Left cardiac atrium (tissue), 4 donors: ENCODE measurements at places on chromosomes 2 and 18. TPM values are rescaled to one million over a fixed set of nuclear protein-coding genes. Genes with fewer than 3 reads are reported as not detected.

GRCh38 chr2:205235434-205235833, 446.9 kb upstream of the NRP2 start:
- DNase-seq: no peak

The LYG2 gene
- total RNA-seq: not detected

DNA sequence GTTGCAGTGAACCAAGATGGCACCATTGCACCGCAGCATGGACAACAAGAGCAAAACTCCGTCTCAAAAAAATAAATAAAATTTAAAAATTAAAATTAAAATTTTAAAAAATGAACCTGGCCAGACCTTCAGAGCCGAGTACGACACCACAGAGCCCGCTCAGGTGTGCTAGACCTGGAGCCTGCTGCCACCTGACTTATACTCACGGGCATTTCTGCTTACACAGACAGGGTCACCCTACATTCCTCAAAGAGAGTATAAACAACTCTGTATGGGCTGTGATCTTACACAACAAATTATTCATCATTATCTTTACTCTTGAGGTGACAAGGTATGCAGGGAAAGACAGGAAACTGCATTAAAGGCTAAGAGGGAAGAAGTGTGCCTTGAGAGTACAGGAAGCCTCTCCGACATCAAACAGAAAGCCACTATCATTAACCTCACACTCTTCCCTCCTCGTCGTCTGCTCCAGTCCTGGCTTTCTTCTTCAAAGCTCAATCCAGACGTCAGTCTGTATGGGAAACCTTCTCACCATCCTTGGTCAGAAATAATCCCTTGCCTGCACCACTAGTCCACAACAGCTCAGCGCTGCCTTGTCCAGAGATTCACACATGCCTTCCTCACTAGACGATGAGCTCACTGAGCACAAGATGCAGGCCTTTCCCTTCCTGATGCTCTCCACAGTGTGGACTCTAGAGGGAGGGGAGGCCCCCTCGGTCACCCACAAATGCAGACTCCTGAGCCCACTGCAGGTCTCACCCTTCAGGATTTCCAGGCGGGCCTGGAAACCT, 56.2 kb downstream of the UXS1 start:
- no peak for DNase-seq

- no peak for DNase-seq
Measured at GRCh38 chr2:178296394-178297090, 102.2 kb downstream of the OSBPL6 start.

DNA sequence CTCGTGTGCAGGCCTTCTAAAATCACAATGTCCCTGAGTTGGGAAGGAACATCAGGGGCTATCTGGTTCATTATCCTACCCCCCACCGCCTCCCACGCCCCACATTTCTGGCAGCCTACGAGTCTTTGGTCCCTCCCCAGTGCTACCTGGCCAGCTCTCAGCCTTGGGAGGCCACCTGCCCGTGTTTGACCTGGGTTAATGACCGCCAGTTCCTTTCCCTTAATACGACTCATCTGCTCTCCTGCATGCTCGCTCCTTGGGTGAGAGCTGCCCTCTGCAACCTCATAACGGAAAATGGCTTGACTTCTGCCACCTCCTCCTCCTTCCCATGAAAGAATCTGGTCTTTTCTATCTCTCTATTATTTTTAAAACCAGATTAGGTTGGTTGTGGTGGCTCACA, 112.5 kb downstream of the NEDD4L start:
- DNase-seq: no peak

- DNase-seq: no peak
Measured at GRCh38 chr2:242004902-242005230, 135.3 kb downstream of the RTP5 start.

The RUFY4 gene
- not detected for total RNA-seq

DNA sequence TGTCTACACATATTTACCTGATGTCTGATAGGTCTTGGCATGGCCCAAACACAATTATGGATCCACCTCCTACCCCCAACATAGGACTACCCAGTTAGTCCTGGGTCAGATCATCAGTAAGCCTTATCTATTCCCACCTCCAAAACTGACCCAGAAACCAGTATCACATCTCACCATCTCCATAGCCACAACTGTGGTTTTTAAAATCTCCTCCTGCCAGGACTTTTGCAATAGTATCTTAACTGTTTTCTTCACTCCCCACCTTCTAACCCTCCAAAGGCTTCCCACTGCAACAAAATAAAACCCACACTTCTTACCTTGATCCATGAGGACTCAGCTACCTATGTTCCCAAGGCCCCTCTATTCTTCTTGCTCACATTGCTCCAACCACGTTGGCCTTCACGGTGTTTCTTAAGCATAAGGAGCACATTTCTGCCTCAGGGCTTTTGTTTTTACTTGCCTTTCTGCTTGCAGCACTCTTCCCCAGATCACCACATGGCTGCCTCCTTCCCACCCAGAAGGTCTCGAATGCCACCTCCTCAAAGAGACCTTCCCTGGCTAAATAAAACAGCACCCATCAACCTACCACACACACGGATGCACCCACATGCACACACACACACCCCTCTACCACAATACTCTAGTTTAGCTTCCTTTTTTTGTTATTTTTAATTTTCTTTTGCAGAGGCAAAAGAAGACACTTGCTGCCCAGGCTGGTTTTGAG, 125.9 kb upstream of the SLC1A4 start:
- no peak for DNase-seq

The PRKAG3 gene
- 0.10 TPM for total RNA-seq

DNA sequence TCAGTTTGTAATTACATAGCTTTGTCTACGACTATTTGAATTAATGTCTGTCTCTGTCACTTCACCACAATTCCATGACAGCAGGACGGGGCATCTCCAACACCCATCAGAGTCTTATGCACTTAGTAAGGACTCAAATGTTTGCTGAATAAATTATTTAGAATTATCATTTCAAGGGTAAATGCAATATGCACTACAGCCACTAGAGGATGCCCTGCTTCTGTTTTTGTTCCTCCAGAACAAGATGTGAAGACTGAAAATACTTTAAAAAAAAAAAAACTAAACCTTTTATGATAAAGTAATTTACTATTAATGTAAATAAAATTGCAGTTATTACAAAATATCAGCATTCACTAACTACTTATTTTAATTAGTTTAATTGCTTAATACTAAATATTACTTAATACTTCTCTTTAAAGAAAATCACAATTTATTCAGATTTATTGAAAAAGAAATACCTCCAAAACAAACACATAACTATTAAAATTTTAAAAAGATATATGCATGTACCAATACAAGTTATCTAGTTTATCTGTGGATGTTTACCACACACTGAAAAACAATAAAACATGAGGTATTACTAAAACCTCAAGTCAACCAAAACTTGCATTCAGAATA, 3.2 kb downstream of the PIGN start:
- no peak for DNase-seq

GRCh38 chr2:189382668-189383067, 58.6 kb upstream of the WDR75 start:
- DNase-seq: no peak

GRCh38 chr2:563512-563911, 113.7 kb downstream of the TMEM18 start:
- DNase-seq: no peak

DNA sequence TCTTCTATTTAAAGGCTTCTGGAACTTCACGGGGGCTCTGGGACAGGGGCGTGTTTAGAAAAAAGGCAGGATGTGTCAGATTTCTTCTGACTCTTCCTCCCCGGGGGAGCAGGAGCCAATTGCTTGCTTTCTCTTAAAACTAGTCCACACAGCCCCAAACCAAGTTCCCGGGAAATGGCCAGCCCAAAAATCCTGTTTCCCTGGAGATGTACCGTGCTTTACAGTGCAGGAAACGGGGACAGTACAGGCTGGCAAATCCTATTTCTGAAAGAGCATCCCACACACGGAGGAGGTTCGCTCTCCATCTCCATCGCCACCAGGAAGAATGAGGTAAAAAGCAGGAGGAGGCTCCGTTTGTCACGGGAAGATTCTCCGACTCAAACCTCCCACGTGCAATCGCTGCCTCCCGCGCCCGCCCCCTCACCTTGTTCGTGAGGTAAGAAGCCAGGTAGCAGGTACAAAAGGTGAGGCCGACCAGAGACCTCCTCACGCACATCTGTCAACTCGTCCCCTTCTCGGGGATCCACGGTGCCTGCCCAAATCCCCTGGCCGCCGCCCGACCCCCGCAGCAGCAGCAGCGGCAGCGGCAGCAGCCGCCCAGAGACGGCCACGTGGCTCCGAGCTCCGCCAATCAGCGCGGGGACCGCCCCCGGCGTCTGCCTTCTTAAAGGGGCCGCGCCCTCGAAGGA, 15.6 kb upstream of the RIOK3 start:
- peak; percentile 89 for DNase-seq

DNA sequence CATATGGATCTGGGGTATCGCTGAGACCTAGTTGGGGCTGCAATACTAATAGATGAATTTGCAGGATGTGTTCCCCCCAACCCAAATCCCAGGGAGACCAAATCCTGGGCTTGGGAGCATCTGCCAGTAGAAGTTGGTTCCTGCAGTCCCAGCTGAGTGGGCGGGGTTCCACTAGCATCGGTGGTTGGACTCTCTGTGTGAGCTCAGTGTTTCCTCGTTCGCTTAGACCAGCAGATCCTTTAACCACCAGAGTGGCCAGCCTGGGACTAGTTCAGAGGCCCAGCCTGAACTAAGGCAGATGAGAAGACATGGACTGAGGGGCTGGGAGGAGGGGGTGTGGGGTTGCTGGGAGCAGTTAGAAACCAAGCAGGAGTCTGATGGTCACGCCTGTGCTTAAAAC, 40.7 kb downstream of the PCARE start:
- no peak for DNase-seq

- no peak for DNase-seq
Measured at GRCh38 chr2:71191570-71191943, 35.3 kb downstream of the PAIP2B start.

DNA sequence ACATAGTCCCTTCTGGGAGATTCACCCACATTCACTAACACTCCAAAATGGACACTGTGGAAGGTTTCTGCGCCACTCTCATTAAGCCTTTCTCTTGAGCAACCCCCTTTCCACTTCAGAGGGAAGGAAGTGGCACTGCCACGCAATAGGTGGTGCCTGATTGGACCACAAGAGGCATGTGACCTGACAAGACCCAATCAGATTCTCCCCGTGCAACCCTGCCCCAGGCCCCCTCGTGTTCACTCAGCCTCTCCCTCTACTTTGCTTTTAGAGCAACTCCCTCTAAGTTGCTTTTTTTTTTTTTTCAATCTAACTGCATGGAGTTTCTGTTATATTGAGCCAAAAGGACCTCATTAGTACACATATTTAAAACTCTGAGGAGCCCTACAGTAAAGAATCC, 158.0 kb downstream of the EN1 start:
- no peak for DNase-seq

The ANKMY1 gene
- 4.9 TPM for total RNA-seq

GRCh38 chr2:228876276-228876675, 394.8 kb downstream of the PID1 start:
- no peak for DNase-seq

GRCh38 chr2:163655667-163656066, 80.1 kb downstream of the FIGN start:
- no peak for DNase-seq

The CFC1 gene
- total RNA-seq: not detected

DNA sequence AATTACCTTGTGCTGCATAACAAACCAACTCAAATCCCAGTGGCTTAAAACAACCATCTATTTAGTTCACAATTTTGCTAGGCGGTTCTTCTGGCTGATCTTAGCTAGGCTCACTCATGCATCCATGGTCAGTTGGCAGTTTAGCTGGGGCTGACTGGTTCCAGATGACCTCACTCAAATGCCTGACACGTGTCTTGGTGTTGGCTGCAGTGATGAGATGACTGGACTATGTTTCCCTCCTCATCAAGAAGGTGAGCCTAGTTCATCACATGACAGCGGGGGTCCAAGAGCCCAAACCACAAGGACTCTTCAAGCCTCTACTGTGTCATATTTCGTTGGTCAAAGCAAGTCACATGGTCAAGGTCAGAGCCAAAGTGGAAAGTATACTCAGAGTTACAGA, 42.7 kb upstream of the ACTR3 start:
- no peak for DNase-seq

The SAG gene
- total RNA-seq: not detected

GRCh38 chr2:158499383-158499782, 42.6 kb downstream of the PKP4 start:
- DNase-seq: no peak

DNA sequence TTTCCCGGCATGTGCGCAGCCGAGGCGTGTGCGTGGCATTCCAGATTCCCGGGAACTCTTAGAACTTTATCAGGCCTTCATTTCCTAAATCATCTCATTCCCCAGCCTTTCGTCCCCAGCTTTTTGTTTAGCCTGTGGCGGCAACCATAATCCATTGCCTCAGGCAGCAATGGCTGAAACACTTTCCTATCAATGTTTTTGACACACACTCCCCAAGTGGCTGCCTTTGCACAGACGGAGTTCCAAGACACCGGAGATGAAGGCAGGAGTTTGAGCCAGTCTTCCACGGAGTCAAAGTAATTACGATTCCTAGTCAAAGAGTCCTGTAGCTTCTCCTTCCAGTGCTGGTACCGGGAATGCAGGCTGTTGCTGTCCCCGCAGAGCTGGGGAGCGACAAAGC, 64.8 kb downstream of the KCNG2 start:
- DNase-seq: no peak

The GATA6 gene
- 43.9 TPM for total RNA-seq

DNA sequence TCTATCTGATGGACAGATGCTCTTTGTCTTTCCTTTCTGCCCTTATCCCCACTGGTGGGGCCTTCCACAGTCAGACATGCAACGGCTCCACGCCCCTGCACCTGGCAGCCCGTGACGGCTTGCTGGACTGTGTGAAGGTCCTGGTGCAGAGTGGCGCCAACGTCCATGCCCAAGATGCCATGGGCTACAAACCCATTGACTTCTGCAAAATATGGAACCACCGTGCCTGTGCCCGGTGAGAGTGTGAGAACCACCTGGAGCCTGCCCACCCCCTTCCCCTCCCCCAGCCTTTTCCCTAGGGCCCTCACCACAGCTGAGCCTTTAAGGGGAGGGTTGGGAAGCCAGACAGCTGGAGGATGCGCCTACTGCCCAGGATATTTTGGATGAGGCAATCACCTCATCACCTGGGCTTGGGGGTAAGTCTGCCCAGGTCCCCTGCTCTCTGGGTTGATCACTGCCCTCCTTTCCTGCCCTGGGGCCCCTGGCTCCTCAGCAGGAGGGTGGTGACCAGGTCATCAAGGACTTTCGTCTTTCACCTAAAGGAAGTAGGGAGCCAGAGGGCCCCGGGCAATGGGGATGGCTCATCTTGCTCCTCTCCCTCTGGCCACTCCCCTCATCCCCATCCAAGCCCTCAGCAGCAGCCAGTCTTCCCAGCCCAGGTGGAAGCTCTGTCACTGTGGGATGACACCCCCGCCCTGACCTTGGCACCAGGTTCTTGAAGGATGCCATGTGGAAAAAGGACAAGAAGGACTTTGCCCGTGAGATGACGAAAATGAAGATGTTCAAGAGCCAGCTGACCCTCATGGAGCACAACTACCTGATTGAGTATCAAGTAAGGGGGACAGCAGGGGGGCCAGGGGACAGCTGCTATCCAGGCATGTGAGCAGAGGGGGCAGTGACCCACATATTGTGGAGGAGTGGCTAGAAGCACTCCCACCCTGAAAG, 3.7 kb downstream of the ANKRD53 start:
- no peak for DNase-seq

- DNase-seq: no peak
Measured at GRCh38 chr2:215847056-215847455, 166.3 kb downstream of the MREG start.

The PARD6G gene
- 4.1 TPM for total RNA-seq

The SERPINB11 gene
- not detected for total RNA-seq

The EIF4E2 gene
- 45.8 TPM for total RNA-seq

The APCDD1 gene
- total RNA-seq: 48.3 TPM
